Aorta (tissue), 5 donors: ENCODE measurements at places on chromosomes 6 and 20. TPM values are rescaled to one million over a fixed set of nuclear protein-coding genes. Genes with fewer than 3 reads are reported as not detected.

- no peak for DNase-seq
- H3K27ac ChIP-seq: peak overlapping the region; percentile 92
- H3K4me1 ChIP-seq: peaks cover 2% of the 10 kb centered on the region
- H3K27me3 ChIP-seq: no peaks in the 10 kb centered on the region
- no peak overlapping the region for H3K4me3 ChIP-seq
Observed at GRCh38 chr20:10648651-10649050, 25.1 kb downstream of the JAG1 start.

- H3K27me3 ChIP-seq: no peaks in the 10 kb centered on the region
- no peak overlapping the region for H3K4me3 ChIP-seq
- no peaks in the 10 kb centered on the region for H3K4me1 ChIP-seq
- DNase-seq: no peak
- H3K27ac ChIP-seq: no peak overlapping the region
Observed at GRCh38 chr20:57598491-57598890, 21.7 kb downstream of the ZBP1 start.

GRCh38 chr6:102340311-102340710 is 946.8 kb downstream of the GRIK2 start:
- no peak overlapping the region for H3K4me3 ChIP-seq
- no peak overlapping the region for H3K27ac ChIP-seq
- H3K27me3 ChIP-seq: no peaks in the 10 kb centered on the region

- no peak overlapping the region for H3K4me3 ChIP-seq
- H3K4me1 ChIP-seq: no peaks in the 10 kb centered on the region
- no peaks in the 10 kb centered on the region for H3K27me3 ChIP-seq
- no peak overlapping the region for H3K27ac ChIP-seq
Observed at GRCh38 chr20:34268145-34268544, 26.9 kb downstream of the ASIP start.

GRCh38 chr20:29306390-29307072 is 1950.9 kb upstream of the DEFB115 start:
- H3K27ac ChIP-seq: no peak overlapping the region
- H3K27me3 ChIP-seq: no peaks in the 10 kb centered on the region
- no peaks in the 10 kb centered on the region for H3K36me3 ChIP-seq
- no peak overlapping the region for H3K4me3 ChIP-seq
- no peak for DNase-seq

- H3K27ac ChIP-seq: no peak overlapping the region
- H3K4me1 ChIP-seq: no peaks in the 10 kb centered on the region
- no peak for DNase-seq
- H3K27me3 ChIP-seq: no peaks in the 10 kb centered on the region
- H3K4me3 ChIP-seq: no peak overlapping the region
Observed at GRCh38 chr6:126526996-126527606, 187.2 kb downstream of the CENPW start.

- H3K4me3 ChIP-seq: no peak overlapping the region
- H3K4me1 ChIP-seq: no peaks in the 10 kb centered on the region
- H3K36me3 ChIP-seq: no peaks in the 10 kb centered on the region
- DNase-seq: peak; percentile 53
- H3K27me3 ChIP-seq: no peaks in the 10 kb centered on the region
Observed at GRCh38 chr20:63082308-63082938, 75.7 kb upstream of the BHLHE23 start.

DNA sequence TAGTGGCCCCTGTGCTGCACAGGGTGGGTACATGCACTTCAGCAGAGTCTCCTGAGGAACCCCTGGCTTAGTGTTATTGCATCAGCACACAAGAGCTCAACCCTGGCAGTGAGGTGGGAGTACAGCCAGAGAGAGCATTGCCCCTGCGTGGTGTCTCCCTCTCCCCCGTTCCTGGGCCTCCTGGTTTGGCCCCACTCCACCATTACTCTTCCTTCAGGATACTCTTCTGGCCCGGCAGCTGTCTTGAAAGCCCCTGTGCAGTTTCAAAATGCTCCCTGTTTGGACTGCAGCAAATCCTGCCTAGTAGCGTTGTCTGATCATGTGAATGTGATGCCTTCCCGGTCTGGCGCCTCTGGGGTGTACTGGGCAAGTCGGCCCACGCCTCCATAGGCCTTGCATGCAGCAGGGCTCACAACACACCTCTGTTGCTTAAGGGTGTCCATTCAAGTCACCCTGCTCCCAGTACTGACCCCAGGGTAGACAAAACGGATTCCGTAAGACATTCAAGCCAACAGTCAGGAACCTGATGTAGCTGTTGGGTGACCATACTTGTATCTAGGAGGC is 32.1 kb downstream of the TXNDC5 start:
- H3K4me3 ChIP-seq: no peak overlapping the region
- no peaks in the 10 kb centered on the region for H3K27me3 ChIP-seq
- H3K4me1 ChIP-seq: no peaks in the 10 kb centered on the region
- H3K36me3 ChIP-seq: peaks cover 14% of the 10 kb centered on the region
- no peak overlapping the region for H3K27ac ChIP-seq

GRCh38 chr6:155755452-155755851 is 299.8 kb upstream of the NOX3 start:
- H3K36me3 ChIP-seq: no peaks in the 10 kb centered on the region
- no peak overlapping the region for H3K4me3 ChIP-seq
- H3K4me1 ChIP-seq: no peaks in the 10 kb centered on the region
- no peak overlapping the region for H3K27ac ChIP-seq

DNA sequence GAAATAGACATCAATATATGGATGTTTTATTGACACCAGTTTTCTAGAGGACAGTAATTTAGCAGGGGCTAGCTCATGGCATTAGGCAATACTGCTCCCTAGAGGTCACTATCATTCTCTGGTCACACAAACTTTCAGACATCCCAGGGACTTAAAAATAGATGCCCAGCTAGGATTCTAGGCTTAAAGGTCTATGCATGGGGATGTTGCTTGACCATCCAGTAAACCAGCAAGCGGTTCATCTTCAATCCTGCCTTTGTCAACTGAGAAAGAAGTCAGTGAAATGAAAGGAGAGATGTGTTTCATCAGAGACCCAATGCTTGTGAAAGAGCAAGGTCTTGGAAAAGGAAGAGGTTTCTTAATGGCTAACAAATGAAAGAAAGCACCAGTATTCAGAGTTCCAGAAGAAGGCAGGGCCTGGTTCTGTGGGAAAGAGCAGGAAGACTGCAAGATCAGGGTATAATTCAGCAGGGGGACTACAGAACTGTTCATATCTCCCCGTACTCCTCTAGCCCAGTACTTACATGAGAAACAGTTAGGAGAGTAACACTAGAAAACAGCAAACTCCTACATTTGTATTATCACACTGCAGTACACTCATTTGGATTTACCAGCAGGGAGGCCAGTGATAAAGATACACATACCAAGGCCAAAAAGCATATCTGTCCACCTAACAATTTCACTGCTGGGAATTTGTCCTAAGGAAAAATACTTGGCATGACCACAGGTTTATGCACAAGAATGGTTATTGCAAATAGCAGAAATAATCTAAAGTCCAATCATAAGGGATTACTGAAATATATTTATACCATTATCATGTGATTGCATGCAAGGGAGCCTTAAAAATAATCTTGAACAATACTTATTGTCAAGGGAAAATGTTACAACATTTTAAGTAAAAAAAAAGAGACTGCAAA is 151.4 kb upstream of the LAMA2 start:
- DNase-seq: no peak
- no peaks in the 10 kb centered on the region for H3K27me3 ChIP-seq

GRCh38 chr6:154488248-154488593 is 22.3 kb downstream of the CNKSR3 start:
- DNase-seq: no peak
- H3K27ac ChIP-seq: no peak overlapping the region
- no peak overlapping the region for H3K4me3 ChIP-seq
- no peaks in the 10 kb centered on the region for H3K36me3 ChIP-seq

DNA sequence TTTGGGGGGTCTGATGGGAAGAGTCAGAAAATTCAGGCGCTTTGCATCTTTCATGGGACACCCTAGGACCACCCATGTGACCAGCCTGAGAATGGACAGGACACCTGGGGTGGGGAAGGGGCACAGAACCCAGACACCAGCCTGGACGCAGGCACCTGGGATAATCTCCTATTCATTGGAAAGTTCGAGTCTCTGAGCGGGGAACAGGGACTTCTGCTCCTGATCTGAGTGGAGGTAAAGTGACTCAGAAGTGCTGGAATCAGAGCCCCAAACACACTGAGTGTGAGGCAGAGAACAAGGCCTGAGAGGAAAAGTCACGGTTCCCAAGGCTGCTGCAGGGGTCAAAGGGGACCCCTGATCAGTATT is 1.4 kb downstream of the HLA-B start:
- H3K27me3 ChIP-seq: no peaks in the 10 kb centered on the region
- DNase-seq: no peak
- no peaks in the 10 kb centered on the region for H3K36me3 ChIP-seq
- no peak overlapping the region for H3K4me3 ChIP-seq
- no peak overlapping the region for H3K27ac ChIP-seq

DNA sequence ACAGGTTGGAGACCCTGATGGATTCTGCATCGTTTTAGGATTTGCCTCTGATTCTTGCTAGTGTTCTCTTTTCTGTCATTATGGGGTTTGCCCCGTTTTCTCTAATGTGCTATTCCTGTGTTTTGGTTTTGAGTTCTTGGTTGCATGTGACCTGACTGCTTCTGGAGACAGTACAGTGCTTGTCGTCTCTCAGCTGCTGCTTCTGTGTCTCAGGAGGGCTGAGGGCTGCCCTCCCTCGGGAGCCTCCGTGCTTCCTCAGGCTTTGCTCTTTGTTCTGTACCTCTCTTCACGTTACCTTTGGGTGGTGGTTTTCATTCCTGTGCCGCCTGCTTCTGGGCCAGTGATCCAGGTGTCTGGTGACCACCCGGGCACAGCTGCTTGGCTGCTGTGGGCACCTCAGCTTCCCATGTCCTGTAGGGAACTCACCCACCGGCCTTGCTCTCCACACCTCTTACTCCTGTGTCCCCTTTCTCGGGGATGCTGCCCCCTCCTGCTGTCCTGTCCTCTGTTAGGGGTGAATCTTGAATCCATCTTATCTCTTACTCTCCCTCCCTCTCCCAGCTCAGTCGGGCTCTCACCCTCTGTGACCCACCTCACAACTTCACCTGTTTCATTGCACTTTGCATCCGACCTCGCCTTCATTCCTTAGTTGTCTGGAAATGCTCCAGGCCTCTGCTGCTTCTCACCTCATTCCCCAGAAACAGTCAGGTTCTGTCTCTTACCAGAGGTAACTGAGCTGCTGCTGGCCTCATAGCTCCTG is 33.2 kb downstream of the PANK2 start:
- no peak for DNase-seq
- no peaks in the 10 kb centered on the region for H3K27me3 ChIP-seq
- H3K36me3 ChIP-seq: no peaks in the 10 kb centered on the region
- no peak overlapping the region for H3K27ac ChIP-seq
- H3K4me1 ChIP-seq: no peaks in the 10 kb centered on the region

DNA sequence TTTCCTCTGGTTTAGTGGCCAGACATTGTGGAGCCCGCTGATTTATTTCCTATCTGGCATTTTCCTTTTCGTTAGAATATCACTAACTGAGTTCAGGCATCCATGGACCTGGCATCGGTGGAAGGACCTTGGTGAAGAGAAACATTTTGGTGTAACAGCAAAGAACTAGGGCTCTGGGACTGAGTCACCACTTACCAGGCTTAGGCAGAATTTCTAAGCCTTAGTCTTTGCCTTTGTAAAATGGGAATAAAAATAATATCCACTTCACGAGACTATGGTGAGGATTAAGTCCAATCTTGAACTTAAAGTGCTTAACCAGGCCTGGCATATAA is 42.0 kb upstream of the ENPP1 start:
- no peaks in the 10 kb centered on the region for H3K27me3 ChIP-seq
- no peaks in the 10 kb centered on the region for H3K36me3 ChIP-seq
- peaks cover 11% of the 10 kb centered on the region for H3K4me1 ChIP-seq
- no peak for DNase-seq
- H3K4me3 ChIP-seq: no peak overlapping the region

GRCh38 chr6:166603043-166603690 is 16.7 kb upstream of the RAMACL start:
- H3K27ac ChIP-seq: no peak overlapping the region
- H3K4me3 ChIP-seq: no peak overlapping the region
- no peaks in the 10 kb centered on the region for H3K27me3 ChIP-seq
- no peaks in the 10 kb centered on the region for H3K36me3 ChIP-seq
- no peaks in the 10 kb centered on the region for H3K4me1 ChIP-seq

GRCh38 chr6:73506246-73506645 is 14.6 kb downstream of the EEF1A1 start:
- no peaks in the 10 kb centered on the region for H3K36me3 ChIP-seq
- no peak overlapping the region for H3K4me3 ChIP-seq
- no peak overlapping the region for H3K27ac ChIP-seq
- no peaks in the 10 kb centered on the region for H3K27me3 ChIP-seq
- no peak for DNase-seq

DNA sequence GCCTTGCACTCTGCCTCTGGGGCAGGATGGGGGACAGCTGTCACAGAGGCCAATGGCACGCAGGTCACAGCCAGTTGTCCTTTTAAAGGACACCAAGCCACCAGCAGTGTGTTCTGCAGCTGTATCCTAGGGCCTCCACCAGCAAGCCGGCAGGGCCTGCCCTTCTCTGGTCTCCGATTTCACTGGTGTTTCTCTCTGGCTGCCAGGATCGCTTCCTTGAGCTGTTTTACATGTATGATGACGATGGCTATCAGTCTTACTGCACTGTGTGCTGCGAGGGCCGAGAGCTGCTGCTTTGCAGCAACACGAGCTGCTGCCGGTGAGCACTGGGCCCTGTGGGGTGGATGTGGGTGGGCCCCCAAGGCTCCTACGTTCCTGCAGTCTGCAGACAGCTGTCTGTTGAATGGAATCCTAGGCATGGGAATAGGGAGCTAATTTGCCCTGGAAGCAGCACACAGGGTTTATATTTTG is 22.7 kb upstream of the MAPRE1 start:
- H3K27ac ChIP-seq: no peak overlapping the region
- no peak for DNase-seq
- no peaks in the 10 kb centered on the region for H3K4me1 ChIP-seq

GRCh38 chr6:97626671-97627441 is 343.8 kb upstream of the MMS22L start:
- no peak for DNase-seq
- H3K4me3 ChIP-seq: no peak overlapping the region
- H3K27me3 ChIP-seq: no peaks in the 10 kb centered on the region
- no peak overlapping the region for H3K27ac ChIP-seq
- H3K4me1 ChIP-seq: peaks cover 2% of the 10 kb centered on the region

DNA sequence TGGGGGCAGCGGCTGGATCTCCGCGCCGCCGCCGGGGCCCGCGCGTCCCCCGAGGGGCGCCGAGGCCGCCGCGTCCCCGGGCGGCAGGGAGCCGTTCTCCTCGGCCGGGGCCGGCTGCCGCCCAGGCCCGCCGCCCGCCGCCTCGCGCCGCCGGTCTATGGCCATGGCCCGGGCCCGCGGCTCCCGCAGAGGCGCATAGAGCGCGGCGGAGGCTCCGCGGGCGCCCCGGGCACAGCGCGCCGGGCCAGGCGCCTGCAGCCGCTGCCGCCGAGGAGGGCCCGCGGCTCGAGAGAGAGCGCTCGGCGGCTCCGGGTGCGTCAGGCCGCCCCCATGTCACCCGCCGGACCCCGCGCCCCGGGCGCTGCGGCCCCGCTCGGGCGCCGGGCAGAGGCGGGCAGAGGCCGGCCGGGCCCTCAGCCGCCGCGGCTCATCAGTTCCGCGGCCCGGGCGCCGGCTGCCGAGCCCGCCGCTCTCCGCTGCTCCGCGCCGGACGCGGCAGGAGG is 404 bp downstream of the SLC22A23 start:
- H3K27me3 ChIP-seq: no peaks in the 10 kb centered on the region
- no peak overlapping the region for H3K27ac ChIP-seq
- no peak for DNase-seq

NOTCH4 gene
- 35.2 TPM for total RNA-seq

BPIFB2 gene
- not detected for total RNA-seq

GPX5 gene
- total RNA-seq: not detected

FILIP1 gene
- 53.3 TPM for total RNA-seq

SLC52A3 gene
- total RNA-seq: 0.69 TPM

RTN4IP1 gene
- 3.1 TPM for total RNA-seq

HLA-DQB1 gene
- total RNA-seq: 35.9 TPM

HSPA1L gene
- 1.9 TPM for total RNA-seq

KCNG1 gene
- total RNA-seq: 0.39 TPM

MCCD1 gene
- total RNA-seq: not detected

BPIFB4 gene
- total RNA-seq: not detected
